ENCODE measurements at places on chromosomes 2 and 18.

GRCh38 chr18:36211612-36212065 lies 24.3 kb downstream of the MOCOS start:
- H3K27me3 ChIP-seq = no peaks in the 10 kb centered on the region
- H3K36me3 ChIP-seq = no peaks in the 10 kb centered on the region

DNA sequence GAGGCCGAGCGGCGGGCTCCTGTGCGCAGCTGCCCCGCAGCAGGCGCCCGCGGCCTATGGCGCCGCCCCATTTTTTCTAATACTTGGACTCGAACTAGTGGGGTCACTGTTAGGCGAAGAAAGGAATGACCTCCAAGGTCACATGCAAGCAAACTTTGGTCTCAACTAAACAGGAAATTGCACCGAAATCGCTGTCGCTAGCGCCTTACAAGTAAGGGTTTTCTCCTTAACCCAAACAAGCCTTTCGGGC lies 339 bp downstream of the ACAA2 start:
- no peaks in the 10 kb centered on the region for H3K27me3 ChIP-seq
- H3K27ac ChIP-seq = peak overlapping the region; percentile 92
- H3K36me3 ChIP-seq = no peaks in the 10 kb centered on the region
- peak overlapping the region; percentile 79 for H3K4me3 ChIP-seq

DNA sequence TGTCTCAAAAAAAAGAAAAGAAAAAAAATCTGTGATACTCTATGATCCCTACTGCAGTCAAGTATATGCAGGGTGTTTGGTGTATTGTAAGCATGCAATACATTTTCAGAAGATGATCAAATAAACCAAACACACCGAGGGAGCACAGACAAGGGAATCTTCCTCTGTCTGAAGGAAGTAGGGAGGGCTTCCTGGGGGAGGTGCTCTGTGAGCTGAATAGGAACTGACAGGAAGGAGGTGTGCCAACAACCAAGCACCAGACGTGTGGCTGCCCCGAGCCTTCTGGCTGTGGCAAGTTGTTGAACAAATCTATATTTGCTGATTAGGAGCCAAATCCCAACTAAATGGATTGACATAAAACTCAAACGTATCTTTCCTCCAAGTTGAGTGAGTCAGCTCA lies 14.6 kb downstream of the THNSL2 start:
- H3K36me3 ChIP-seq = no peaks in the 10 kb centered on the region
- DNase-seq = no peak
- H3K4me3 ChIP-seq = no peak overlapping the region
- no peaks in the 10 kb centered on the region for H3K27me3 ChIP-seq
- no peak overlapping the region for H3K27ac ChIP-seq

DNA sequence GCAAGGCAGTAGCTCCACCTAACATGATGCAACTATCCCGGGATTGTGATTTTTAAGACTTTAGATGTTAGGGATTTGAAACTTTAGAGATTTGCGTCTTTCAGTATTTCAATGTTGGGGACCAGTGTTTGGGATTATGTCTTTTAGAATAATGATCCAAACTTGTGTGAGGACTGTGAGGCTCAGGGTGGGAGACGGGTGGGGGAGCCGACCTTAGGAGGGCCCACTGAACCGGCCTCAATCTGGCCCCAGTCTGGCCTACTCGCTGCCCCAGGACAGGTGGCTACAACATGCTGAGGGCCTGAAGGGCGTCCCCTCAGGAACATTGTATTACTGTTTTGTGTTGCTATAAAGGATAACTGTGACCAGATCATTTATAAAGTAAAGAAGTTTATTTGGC lies 10.7 kb downstream of the AMER3 start:
- H3K4me1 ChIP-seq = no peaks in the 10 kb centered on the region
- no peak for DNase-seq
- H3K36me3 ChIP-seq = no peaks in the 10 kb centered on the region
- no peak overlapping the region for H3K27ac ChIP-seq
- H3K27me3 ChIP-seq = no peaks in the 10 kb centered on the region

- H3K27me3 ChIP-seq = no peaks in the 10 kb centered on the region
- peaks cover 39% of the 10 kb centered on the region for H3K36me3 ChIP-seq
- H3K27ac ChIP-seq = no peak overlapping the region
- no peak overlapping the region for H3K4me3 ChIP-seq
- no peak for DNase-seq
Measured at GRCh38 chr2:101267671-101268656, 15.3 kb downstream of the CNOT11 start.

DNA sequence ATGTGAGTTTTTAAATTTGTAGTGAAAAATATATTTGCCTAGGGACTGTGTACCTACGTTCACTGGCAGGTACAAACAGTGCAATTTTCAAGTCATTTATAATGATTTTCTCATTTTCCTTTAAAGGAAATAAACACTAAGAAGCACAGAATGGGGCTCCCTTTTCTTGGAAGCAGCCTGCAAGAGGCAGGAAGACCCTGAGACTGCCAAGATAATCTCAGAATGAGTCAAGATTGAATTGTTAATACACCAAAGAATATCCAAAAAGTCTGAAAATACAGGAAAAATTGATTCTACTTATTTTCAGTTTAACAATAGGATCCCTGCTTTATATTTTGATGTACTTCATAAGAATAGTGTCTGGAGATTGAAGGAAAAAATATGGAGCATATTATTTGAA lies 331.2 kb downstream of the CTNNA2 start:
- H3K27me3 ChIP-seq = no peaks in the 10 kb centered on the region
- DNase-seq = no peak
- no peaks in the 10 kb centered on the region for H3K4me1 ChIP-seq
- no peak overlapping the region for H3K27ac ChIP-seq
- H3K4me3 ChIP-seq = no peak overlapping the region

- H3K4me1 ChIP-seq = no peaks in the 10 kb centered on the region
- no peak overlapping the region for H3K4me3 ChIP-seq
- no peaks in the 10 kb centered on the region for H3K36me3 ChIP-seq
Measured at GRCh38 chr2:127463155-127463991, 45.1 kb downstream of the PROC start.

- DNase-seq = no peak
- H3K4me3 ChIP-seq = no peak overlapping the region
- H3K27ac ChIP-seq = no peak overlapping the region
- no peaks in the 10 kb centered on the region for H3K36me3 ChIP-seq
Measured at GRCh38 chr2:95009412-95009811, 16.1 kb upstream of the MAL start.

- H3K27ac ChIP-seq = no peak overlapping the region
- DNase-seq = no peak
- H3K36me3 ChIP-seq = no peaks in the 10 kb centered on the region
- H3K4me3 ChIP-seq = no peak overlapping the region
- H3K4me1 ChIP-seq = peaks cover 3% of the 10 kb centered on the region
- H3K27me3 ChIP-seq = no peaks in the 10 kb centered on the region
Measured at GRCh38 chr2:85470850-85471800, 52.6 kb downstream of the SH2D6 start.

- H3K4me3 ChIP-seq = no peak overlapping the region
- no peak for DNase-seq
- H3K27me3 ChIP-seq = no peaks in the 10 kb centered on the region
- H3K4me1 ChIP-seq = no peaks in the 10 kb centered on the region
- no peak overlapping the region for H3K27ac ChIP-seq
Measured at GRCh38 chr2:182444170-182444569, 17.3 kb upstream of the PDE1A start.

GRCh38 chr2:234991793-234992192 lies 40.0 kb downstream of the SH3BP4 start:
- DNase-seq = no peak
- H3K27me3 ChIP-seq = no peaks in the 10 kb centered on the region
- H3K27ac ChIP-seq = no peak overlapping the region

- H3K4me1 ChIP-seq = no peaks in the 10 kb centered on the region
- no peak for DNase-seq
- no peak overlapping the region for H3K27ac ChIP-seq
Measured at GRCh38 chr2:174356347-174356746, 21.6 kb downstream of the SP9 start.

DNA sequence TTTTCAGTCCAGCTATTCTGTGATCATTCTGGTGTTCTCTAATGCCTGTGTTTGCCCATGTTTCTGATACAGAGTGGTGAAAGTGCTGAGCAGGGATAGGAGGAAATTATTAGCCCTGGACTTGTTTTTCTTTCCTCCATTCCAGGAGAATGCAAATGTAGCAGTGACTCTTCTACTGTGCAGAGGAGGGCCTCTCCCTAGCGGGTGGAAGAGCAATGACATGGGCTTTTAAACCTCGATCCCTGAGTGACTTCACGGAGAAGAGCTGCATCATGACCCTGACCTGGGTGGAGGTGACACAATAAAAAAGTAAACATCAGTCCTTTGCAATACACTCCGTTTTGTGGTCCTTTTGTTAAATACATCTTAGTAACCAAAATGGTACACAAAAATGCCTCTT lies 68.0 kb upstream of the NETO1 start:
- no peak overlapping the region for H3K27ac ChIP-seq
- H3K4me1 ChIP-seq = no peaks in the 10 kb centered on the region
- no peak overlapping the region for H3K4me3 ChIP-seq
- no peaks in the 10 kb centered on the region for H3K27me3 ChIP-seq

DNA sequence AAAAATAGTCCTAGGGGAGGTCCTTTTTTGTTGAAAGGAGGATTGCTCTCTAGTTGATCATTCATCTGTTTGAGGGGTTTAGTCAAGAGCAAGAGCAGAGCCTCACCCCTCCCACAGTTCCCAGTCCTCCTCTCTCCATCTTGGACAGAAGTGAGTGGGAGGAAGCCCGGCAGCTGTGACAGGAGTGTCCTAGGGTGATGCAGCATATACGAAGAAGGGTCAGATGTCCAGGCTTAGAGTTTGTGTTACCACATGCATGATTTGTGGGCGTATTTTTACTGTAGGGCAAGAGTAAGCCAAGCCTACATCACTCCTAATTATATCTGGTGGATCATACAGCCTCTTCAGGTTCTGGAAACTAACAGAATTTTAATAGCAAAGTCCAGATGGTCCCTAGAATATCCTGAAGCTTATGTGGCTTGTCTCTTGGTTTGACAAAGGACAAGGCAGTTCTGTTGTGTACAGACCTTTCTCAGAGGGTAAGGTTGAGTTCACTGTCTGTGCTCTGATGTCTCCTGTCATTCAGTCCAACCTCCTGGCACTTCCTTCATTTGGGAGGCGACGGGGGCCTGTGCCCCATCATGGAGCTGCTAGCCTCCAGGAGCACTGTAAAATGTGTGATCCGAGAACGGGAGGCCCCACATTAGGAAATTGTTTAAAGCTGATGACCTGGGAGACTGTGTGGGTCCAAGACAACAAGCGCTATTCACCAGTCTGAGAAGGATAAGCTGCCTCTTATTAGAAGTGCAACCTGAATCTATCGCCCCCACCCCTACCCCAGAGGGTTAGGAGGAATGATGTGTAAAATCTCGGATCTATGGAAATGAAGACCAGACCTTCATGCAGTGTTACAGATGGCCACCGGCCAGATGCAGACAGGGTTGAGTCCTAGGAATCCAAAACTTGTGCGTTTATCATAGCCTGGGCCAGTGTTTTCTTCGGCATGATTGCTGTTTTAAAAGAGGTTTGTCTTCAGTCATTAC lies 6.9 kb downstream of the CEP68 start:
- no peak overlapping the region for H3K4me3 ChIP-seq
- no peaks in the 10 kb centered on the region for H3K27me3 ChIP-seq
- no peak overlapping the region for H3K27ac ChIP-seq

DNA sequence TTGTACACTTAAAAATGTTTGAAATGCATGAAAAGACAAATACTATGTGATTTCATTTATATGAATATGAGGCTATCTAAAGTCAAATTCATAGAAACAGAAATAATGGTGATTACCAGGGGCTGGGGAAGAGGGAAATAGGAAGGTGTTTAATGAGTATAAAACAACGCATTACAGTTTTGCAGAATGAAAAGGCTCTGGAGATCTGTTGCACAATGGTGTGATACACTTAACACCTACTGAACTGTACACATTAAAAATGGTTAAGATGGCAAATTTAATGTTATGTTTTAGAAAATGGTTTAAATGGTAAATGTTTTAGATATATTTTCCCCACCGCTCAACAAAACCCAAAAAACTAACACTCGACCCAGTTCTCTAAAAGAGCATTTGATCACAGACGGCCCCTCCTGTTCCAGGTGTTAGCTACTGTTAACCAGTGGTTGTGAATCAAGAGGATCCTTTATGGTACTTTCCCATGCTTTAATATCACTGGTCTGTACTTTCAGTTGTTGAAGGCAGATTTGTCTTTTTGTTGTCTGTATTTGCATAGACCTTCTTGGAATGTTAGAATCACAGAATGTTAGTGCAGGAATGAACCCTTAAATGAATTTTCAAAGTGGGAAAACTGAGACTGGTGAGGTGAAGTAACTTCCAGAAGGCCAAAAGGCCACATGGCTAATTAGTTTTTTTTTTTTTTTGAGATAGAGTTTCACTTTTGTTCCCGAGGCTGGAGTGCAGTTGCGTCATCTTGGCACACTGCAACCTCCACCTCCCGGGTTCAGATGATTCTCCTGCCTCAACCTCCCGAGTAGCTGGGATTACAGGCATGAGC lies 10.2 kb downstream of the RAB10 start:
- peaks cover 9% of the 10 kb centered on the region for H3K4me1 ChIP-seq
- no peaks in the 10 kb centered on the region for H3K27me3 ChIP-seq
- DNase-seq = peak; percentile 32
- H3K4me3 ChIP-seq = no peak overlapping the region
- H3K36me3 ChIP-seq = peaks cover 4% of the 10 kb centered on the region

GRCh38 chr18:34543356-34543755 lies 166.7 kb upstream of the DTNA start:
- H3K27me3 ChIP-seq = no peaks in the 10 kb centered on the region
- DNase-seq = no peak
- H3K27ac ChIP-seq = no peak overlapping the region
- no peak overlapping the region for H3K4me3 ChIP-seq

DNA sequence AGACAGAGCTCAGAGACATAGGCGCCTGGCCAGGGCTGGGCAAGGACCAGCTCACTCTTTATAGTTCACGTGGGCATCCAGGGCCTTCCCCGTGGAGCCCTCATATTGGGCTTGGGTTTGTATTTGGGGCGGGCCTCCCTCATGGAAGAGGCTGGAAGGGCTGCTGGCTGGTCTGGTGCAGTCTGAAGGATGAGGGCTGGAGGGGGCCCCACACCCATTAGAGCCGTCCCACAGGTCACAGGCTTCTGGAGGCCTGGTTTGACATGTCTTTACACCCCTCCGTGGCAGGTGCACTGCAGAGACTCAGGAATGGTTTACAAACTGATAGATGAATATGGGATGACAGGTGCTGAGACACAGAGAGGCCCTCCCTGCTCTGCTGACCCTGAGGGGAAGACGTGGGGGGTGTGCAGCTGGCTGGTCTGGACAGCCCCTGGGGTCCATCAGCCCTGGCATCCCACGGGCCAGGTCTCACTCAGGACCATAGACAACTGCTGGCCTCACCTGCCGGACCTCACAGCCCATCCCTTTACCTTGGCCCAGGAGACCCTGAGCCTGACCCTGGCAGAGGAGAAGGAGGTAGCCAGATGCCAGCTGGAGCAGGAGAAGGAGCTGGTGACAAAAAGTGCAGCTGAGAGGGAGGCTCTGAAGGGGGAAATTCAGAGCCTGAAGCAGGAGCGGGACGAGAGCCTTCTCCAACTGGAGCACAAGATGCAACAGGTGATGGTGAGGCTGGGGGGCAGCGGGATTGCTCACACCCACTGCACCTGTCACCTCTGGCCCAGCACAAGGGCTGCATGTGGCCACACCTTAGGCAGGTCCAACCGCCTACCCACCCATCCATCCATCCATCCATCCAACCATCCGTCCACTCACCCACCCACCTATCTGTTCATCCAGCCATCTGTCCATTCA lies 43.9 kb downstream of the CROCC2 start:
- H3K4me3 ChIP-seq = no peak overlapping the region
- no peaks in the 10 kb centered on the region for H3K36me3 ChIP-seq
- peaks cover 14% of the 10 kb centered on the region for H3K27me3 ChIP-seq
- no peak overlapping the region for H3K27ac ChIP-seq
